Esophagus muscularis mucosa (tissue), 4 donors: ENCODE measurements at places on chromosomes 1 and 21. TPM values are rescaled to one million over a fixed set of nuclear protein-coding genes. Genes with fewer than 3 reads are reported as not detected.

DNA sequence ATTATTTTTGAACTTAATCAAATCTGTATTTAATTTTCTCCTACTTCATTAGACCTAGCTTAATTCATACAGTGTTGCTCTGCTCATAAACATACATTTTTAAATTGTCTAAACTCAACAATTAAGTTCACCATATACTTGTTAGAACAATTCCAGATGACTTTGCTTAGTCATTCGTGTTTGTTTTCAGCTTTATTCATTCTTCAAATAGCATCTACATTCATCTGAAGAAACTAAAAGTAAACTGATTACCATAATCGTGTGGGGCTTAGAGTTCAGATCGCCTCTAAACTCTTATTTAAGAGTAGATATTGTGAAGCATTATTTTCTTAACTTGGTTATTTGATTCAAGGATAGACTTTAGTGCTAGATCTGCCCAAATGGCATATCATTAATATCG is 34.4 kb downstream of the KLHL20 start:
- H3K4me3 ChIP-seq, result no peak overlapping the region
- H3K36me3 ChIP-seq, result peaks cover 27% of the 10 kb centered on the region
- H3K27ac ChIP-seq, result no peak overlapping the region
- H3K4me1 ChIP-seq, result no peaks in the 10 kb centered on the region

DNA sequence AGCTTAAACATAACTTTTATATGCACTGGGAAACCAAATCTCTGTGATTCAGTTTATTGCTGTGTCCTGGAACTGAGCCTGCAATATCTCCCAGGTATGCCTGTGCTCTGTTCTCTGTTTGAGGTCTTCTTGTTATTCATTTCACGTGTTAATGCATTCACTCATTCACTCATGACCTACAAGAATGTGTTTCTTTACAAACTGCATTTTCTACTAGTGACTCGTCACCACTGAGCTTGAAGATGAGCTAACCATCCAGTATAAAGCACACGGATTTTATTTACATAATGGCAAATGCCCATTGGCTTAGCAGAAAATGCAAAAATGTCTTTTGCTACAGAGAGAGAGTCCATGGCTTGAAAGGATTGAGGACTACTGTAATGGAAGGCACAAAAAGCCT is 75.0 kb upstream of the DUSP10 start:
- H3K4me1 ChIP-seq, result no peaks in the 10 kb centered on the region
- H3K27ac ChIP-seq, result no peak overlapping the region
- H3K36me3 ChIP-seq, result no peaks in the 10 kb centered on the region
- H3K4me3 ChIP-seq, result no peak overlapping the region
- DNase-seq, result no peak

The PIK3R3 gene
- 20.4 TPM for total RNA-seq

DNA sequence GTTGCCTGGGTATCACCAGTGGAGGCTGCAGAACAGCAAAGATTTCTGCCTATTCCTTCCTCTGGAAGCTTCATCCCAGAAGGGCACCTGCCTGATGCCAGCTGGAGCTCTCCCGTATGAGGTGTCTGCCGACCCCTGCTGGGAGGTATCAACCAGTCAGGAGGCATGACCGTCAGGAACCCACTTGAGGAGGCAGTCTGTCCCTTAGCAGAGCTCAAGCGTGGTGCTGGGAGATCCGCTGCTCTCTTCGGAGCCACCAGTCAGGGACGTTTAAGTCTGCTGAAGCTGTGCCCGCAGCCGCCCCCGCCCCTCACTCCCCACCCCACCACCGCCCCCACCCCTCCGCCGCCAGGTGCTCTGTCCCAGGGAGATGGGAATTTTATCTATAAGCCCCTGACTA is 23.1 kb upstream of the HFM1 start:
- no peak overlapping the region for H3K4me3 ChIP-seq
- H3K27ac ChIP-seq, result no peak overlapping the region
- no peak for DNase-seq
- H3K4me1 ChIP-seq, result no peaks in the 10 kb centered on the region

The SMG7 gene
- 34.7 TPM for total RNA-seq

- no peak overlapping the region for H3K4me3 ChIP-seq
- DNase-seq, result no peak
- H3K27ac ChIP-seq, result no peak overlapping the region
- H3K27me3 ChIP-seq, result no peaks in the 10 kb centered on the region
- H3K4me1 ChIP-seq, result peaks cover 11% of the 10 kb centered on the region
- H3K36me3 ChIP-seq, result no peaks in the 10 kb centered on the region
Observed at GRCh38 chr1:63967901-63968300, 194.1 kb downstream of the ROR1 start.

DNA sequence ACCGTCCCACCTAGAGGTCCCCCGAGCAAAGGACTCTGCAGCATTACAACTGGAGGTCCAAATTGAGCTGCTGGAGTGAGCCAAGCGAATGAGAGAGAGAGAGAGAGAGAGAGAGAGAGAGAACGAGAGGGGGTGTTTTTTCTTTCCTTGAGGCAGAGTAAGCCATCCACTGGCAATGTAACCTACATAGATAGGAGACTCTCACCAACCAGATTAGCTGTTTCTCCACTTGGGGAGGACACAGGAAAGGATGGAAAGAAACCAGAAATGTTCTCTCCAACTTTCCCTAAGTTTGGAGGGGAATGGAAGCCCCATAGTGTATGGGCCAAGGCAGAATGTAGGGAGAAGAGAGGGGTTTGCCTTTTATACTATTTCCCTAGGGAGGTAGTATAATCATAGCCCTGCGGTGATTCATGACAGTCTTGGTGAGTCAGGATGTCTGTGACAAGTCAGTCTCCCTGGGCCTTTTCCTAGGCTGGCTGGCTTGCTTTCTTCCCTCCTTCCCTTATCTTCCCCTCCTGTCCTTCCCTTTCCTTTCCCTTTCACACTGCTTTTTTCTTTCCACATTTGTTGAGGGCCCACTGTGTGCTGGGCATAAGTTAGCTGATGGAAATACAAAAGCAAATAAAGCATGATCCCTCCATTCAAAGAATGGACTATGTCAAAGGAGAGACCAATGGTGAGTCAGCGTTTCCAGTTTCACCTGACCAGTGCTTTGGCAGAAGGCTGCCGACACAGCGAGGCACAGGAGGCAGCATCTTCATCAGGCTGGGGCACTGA is 7.1 kb downstream of the FNDC7 start:
- H3K27ac ChIP-seq, result no peak overlapping the region
- H3K4me1 ChIP-seq, result peaks cover 8% of the 10 kb centered on the region
- DNase-seq, result no peak

The DMRTA2 gene
- total RNA-seq, result not detected

- no peak overlapping the region for H3K27ac ChIP-seq
- H3K4me3 ChIP-seq, result no peak overlapping the region
- no peak for DNase-seq
- H3K36me3 ChIP-seq, result no peaks in the 10 kb centered on the region
- H3K4me1 ChIP-seq, result no peaks in the 10 kb centered on the region
Observed at GRCh38 chr1:16433030-16433429, 4.2 kb downstream of the SPATA21 start.

- H3K4me3 ChIP-seq, result no peak overlapping the region
- no peaks in the 10 kb centered on the region for H3K36me3 ChIP-seq
- no peaks in the 10 kb centered on the region for H3K27me3 ChIP-seq
- peaks cover 89% of the 10 kb centered on the region for H3K4me1 ChIP-seq
- DNase-seq, result no peak
- peak overlapping the region; percentile 8 for H3K27ac ChIP-seq
Observed at GRCh38 chr1:8392522-8392921, 74.6 kb downstream of the SLC45A1 start.

The WNT3A gene
- not detected for total RNA-seq

DNA sequence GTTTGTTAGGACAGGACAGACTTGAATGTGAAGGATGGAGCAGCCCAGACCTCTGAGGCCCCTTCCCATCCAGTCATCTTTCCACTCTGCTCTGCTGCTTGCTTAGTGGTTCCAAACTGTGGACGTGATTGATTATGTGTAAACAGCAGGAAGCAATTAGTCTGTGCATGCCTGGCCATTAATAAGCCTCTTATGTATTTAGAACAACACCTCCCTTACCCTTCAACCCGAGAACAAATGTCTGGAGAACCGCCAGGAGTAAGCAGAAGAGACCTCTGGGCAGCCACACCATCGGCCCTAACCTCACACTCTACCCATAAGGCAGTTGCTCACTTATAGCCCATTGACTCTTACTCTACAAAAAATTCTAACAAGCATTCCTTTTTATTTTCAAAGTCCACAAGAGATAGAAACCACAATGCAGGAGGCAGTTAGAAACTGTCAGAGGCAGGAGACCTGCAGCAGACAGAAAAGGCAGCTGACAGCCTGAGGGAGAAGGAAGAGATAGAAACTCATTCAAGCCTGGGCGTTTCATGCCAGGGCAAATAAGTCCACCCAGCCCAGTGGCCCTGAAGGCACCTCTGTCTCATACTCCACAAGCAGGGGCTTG is 5.8 kb upstream of the EPHA8 start:
- no peak overlapping the region for H3K27ac ChIP-seq
- no peaks in the 10 kb centered on the region for H3K36me3 ChIP-seq
- peaks cover 9% of the 10 kb centered on the region for H3K27me3 ChIP-seq
- no peak overlapping the region for H3K4me3 ChIP-seq
- DNase-seq, result no peak
- H3K4me1 ChIP-seq, result no peaks in the 10 kb centered on the region

DNA sequence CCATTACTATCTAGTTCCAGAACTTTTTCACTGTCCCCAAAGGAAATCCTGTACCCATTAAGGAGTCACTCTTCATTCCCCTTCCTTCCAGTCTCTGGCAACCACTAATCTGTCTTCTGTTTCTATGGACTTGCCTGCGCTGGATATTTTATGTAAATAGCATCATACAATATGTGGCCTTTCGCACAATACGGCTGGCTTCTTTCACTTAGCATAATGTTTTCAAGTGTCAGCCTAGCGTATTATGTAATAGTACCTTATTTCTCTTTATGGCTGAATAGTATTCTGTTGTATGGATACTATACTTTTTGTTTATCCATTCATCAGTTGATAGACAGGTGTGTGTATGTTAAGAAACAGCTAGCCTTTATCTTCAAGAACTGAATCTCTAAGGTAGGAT is 14.3 kb downstream of the ATF3 start:
- no peaks in the 10 kb centered on the region for H3K4me1 ChIP-seq
- no peak overlapping the region for H3K27ac ChIP-seq
- H3K36me3 ChIP-seq, result peaks cover 34% of the 10 kb centered on the region
- no peak overlapping the region for H3K4me3 ChIP-seq

DNA sequence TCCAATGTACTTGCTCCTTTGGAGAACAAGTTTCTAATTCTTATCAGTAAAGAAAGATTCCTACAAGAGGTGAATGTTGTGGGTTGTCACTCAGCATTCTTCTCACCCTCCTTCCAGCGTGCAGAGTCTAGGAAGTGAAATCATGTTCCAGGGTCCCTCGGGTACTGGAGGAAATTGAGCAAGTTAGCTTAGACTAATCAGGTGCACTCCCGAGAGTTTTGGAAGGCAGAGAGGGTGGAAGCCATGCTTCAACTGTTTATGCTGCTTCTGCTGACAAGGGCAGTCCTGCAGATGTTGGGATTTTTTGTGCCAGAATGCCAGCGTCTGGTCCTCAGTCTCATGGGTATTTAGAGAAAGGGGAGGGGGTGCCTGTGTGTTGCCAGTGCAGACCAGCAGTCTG is 5.3 kb upstream of the C1orf115 start:
- no peaks in the 10 kb centered on the region for H3K36me3 ChIP-seq
- H3K4me1 ChIP-seq, result peaks cover 6% of the 10 kb centered on the region
- no peak for DNase-seq
- H3K27ac ChIP-seq, result no peak overlapping the region

GRCh38 chr1:177650947-177651346 is 318.9 kb downstream of the SEC16B start:
- peak; percentile 34 for DNase-seq
- H3K4me1 ChIP-seq, result no peaks in the 10 kb centered on the region
- H3K4me3 ChIP-seq, result no peak overlapping the region
- no peaks in the 10 kb centered on the region for H3K27me3 ChIP-seq

The FNBP1L gene
- 9.6 TPM for total RNA-seq

- DNase-seq, result no peak
- H3K4me1 ChIP-seq, result peaks cover 44% of the 10 kb centered on the region
- H3K36me3 ChIP-seq, result peaks cover 2% of the 10 kb centered on the region
- H3K27ac ChIP-seq, result no peak overlapping the region
Observed at GRCh38 chr1:2583331-2583791, 3.2 kb upstream of the PRXL2B start.
